ENCODE measurements at places on chromosomes 2 and 18. TPM values are rescaled to one million over a fixed set of nuclear protein-coding genes. Genes with fewer than 3 reads are reported as not detected.

GRCh38 chr2:137672989-137673552 lies 291.2 kb upstream of the HNMT start:
- DNase-seq = no peak
- H3K4me3 ChIP-seq = no peak overlapping the region
- H3K27me3 ChIP-seq = no peaks in the 10 kb centered on the region
- H3K4me1 ChIP-seq = no peaks in the 10 kb centered on the region
- H3K27ac ChIP-seq = no peak overlapping the region

GRCh38 chr2:102301867-102302362 lies 9.4 kb upstream of the IL1RL1 start:
- no peak for DNase-seq
- no peak overlapping the region for H3K27ac ChIP-seq
- H3K27me3 ChIP-seq = peaks cover 23% of the 10 kb centered on the region
- no peaks in the 10 kb centered on the region for H3K36me3 ChIP-seq
- H3K4me1 ChIP-seq = peaks cover 7% of the 10 kb centered on the region
- no peak overlapping the region for H3K4me3 ChIP-seq

GRCh38 chr2:55026202-55026601 lies 24.0 kb downstream of the RTN4 start:
- H3K27me3 ChIP-seq = no peaks in the 10 kb centered on the region
- DNase-seq = no peak
- H3K4me3 ChIP-seq = no peak overlapping the region
- peak overlapping the region; percentile 21 for H3K27ac ChIP-seq

The UGT1A5 gene
- not detected for total RNA-seq
